Eye (tissue), 1 donor: ENCODE measurements at places on chromosomes 6 and 20.

DNA sequence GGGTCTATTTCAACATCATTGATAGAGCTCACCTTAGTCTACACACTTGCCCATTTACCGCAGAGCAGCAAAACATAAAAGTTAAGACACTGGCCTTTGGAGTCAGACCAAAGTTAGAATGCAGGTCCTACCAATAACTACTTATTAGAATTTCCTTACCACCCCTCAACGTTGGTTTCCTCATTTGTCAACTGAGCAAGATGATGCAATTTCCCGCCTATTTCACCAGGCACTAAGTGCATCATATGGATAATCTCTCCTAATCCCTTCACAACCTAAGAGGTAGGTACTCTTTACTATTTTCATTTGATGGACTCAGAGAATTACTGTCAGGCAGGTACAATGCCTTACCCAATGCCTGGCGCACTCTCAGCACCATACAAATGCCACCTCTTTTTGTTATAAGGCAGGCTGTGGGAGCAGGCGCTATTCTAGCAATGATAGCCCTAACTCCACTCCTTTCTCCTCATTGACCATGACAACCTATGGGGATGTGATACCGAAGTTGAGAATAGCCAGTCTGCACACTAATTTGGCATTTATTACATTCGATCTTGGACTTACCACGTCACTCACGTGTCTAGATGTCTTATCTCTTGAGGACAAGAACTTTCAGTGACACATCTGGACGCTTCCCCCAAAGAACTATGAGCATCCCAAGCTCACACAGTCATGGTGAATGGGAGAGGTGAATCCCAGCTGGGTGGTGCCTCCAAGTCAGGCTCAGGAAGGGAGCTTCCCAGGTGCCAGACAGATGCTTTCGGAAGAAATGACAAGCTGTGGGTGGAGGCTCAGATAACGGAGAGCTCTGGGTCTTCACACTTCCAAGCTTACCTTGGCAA is 128.1 kb upstream of the STMND1 start:
- no peak for DNase-seq

GRCh38 chr6:71645299-71645698 is 241.1 kb upstream of the RIMS1 start:
- no peak for DNase-seq

DNA sequence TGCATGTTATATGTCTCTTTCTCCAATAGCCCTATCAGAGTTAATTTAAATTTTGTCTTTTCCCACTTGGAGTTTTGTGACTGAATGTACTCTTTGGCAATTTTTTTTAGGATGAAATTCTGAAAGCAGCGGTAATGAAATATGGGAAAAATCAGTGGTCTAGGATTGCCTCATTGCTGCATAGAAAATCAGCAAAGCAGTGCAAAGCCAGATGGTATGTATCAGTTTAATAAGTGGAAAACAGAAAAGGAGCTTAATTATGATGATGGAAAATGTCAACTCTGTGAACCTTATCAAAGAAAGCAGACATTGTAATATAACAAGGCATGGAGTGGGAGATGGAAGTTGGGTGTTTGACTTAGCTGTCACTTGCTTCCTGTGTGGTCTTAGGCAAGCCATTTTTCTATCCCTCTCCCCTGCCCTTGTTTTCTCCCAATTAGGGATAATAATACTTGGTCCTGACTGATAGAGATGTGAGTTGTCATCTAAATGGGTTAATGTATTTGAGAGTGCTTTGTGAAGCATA is 2.7 kb downstream of the CDC5L start:
- peak; percentile 87 for DNase-seq

GRCh38 chr6:40778918-40779317 is 191.8 kb upstream of the LRFN2 start:
- no peak for DNase-seq

- DNase-seq: no peak
Measured at GRCh38 chr20:51379601-51380341, 162.7 kb downstream of the NFATC2 start.

- DNase-seq: no peak
Measured at GRCh38 chr6:119952696-119953095, 603.1 kb upstream of the MAN1A1 start.

GRCh38 chr6:16583144-16583762 is 178.0 kb downstream of the ATXN1 start:
- DNase-seq: no peak

DNA sequence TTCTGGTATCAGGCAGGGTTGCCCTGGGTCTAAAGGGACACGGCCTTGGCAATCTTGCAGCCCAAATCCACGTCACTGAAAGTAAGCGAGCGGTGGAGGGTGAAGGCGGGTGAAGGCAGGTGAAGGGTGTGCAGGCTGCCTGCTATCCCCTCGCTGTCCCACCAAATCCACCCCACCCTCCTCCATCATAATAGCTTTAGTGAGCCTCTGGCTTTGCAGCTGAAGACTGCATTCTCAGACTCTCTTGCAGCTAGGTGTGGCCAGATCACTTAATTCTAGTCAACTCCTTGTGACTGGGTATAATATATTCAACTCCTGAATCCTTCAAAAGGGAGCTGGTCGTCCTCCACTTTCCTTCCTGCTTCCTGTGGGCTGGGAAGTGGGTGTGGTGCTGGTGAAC is 126.7 kb upstream of the TRAF3IP2 start:
- no peak for DNase-seq

DNA sequence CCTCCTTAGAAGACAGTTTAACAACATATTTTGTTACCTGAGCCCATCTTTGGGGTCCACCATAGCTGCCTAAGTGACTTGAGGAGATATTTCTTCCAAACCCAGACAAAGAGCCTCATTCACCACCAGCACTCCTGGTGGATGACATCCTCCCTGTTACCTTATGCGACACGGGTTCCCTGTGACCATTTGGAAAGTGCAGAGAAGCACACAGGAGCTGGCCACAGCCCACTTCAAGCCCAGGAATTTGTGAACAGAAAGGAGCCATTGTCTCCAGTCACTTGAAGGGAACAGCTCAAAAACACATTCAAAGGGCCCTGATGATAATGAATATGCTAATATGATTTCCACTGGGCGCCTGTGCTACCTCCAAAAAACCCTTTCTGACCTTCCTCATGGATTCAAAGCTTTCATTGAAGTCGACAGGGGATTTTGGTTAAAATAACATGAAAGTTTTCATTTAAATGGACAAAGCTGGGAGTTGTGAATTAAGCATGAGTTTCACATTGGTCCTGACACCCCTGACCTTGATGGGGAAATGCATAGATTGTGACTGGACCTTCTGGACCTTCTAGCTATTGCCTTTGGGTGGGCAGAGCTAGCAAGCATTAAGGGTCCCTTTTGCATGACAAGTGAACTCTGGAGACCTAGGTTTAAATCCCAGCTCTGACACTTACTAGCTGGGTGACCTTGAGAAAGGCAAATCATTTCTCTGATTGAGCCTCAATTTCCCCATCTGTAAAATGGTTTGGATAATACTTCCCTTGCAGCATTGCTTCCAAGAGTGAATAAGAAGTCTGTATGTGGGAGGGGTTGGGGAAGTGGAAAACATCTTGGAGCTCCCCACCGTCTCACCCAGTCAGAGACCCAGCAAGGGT is 83.3 kb upstream of the SIRPA start:
- DNase-seq: no peak

GRCh38 chr6:99013145-99013544 is 65.4 kb upstream of the FBXL4 start:
- DNase-seq: no peak

GRCh38 chr20:50415021-50415515 is 95.1 kb upstream of the PTPN1 start:
- DNase-seq: no peak

DNA sequence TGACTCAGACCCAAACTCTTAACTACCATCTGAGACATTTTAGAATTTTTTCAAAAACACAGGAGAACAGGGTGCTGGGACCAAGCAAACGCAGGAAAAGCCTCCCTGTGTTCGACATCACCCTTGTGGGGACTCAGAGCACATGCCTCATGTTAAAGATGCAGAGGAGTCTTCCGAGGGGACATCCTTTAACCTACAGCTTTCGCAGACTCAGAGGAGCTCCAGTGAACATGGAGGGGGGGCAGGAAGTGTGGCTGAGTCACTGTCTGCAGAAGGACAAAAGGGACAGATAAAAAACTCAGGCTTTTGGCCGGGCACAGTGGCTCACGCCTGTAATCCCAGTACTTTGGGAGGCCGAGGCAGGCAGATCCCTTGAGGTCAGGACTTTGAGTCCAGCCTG is 15.1 kb downstream of the BMP7 start:
- DNase-seq: no peak

DNA sequence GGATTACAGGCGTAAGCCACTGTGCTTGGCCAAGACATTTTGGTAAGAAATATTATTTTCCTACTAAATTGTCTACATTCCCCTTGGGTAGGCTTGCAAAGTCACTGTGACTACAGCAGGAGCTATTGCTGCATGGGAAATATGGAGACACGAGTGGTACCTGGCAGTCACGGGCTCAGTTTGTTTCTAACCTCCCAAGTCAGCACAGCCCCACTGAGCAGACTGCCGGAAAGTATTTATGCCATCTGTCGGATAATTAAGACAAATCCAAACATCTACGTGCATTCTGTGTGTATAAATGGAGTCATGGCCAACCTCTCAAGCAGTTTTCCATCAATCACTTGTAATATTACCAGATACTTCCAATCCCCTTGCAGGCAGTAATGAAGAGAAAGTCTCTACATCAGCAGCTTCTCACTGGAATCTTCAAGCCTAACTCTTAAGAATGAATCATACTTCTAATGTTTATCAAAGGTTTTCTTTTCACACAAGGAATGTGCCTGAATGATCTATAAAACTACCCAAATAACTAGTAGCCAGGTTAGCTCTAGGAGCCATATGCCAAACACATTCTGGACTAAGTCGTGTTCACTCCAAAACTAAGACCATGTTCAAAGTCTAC is 20.1 kb downstream of the PSMB1 start:
- no peak for DNase-seq

- DNase-seq: peak; percentile 23
Measured at GRCh38 chr20:20549704-20550103, 162.7 kb downstream of the RALGAPA2 start.

DNA sequence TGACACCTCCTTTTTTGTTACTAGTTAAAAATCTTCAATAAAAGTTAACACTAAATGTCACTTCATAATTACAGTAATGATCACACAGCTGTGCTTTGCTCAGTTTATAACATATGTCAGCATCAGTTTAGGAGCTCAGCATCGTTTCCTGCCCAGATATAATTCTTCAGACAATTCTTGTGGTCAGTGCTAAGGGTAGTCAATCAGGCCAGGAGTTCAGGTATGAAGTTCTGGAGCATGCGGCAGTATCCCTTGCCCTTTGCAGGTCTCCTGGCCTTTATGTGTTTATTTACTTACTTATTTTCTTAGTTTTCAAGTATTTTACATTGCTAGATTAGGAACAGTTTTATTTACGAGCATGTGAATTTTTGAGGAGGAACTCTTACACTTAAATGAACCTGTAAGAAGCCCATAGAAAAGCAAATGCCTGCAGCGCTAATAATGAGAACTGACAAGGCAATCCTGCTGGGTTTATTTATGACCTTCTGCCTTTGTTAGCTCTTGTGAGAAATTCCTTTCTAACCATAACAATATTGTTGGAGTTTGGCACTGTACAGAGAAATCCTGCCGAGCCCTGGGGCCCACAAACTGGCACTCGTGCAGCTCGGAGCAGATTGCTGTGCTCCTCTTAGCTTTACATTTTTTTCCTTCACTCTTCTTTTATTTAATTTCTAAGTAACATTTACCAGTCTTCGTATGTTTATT is 252.8 kb downstream of the TMEM242 start:
- DNase-seq: peak; percentile 93

- DNase-seq: no peak
Measured at GRCh38 chr20:33284284-33284683, 1.3 kb downstream of the BPIFB1 start.

DNA sequence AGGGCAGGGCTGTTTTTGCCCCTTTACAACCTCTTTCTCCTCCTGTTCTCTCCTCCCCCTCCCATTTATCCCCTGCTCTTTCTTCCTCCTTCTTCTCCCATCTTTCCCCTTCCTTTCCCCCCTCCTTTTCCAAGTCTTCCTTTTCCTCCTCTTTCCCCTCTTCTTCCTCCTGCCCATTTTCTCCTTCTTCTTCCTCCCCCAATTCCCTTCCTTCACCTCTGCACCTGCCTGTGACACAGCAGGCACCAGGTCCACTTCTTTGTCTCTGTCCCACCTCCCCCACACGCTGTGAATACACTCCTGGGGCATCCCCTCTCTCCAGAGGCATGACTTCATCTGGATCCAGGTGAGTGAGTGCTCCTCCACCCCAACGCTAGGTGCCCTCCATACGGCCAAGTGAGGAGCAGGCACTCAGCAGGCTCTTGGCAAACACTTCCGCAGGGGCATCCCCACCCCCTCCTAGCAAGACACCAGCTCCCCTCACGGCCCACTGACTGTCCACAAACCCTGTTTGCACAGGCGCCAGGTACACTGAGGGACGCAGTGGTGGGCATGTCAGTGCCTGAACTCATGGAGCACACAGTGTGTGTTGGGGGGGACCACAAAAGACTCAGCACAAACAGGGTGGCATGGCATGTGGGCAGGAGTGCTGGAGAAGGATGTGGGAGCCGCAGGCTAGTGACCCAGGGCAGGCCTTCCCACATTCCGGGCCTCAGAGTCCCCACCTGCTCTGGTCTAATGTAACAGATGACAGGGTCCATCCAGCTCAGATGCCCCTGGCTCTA is 10.7 kb upstream of the TLDC2 start:
- no peak for DNase-seq

- DNase-seq: peak; percentile 57
Measured at GRCh38 chr6:13760307-13761304, 49.0 kb upstream of the RANBP9 start.

DNA sequence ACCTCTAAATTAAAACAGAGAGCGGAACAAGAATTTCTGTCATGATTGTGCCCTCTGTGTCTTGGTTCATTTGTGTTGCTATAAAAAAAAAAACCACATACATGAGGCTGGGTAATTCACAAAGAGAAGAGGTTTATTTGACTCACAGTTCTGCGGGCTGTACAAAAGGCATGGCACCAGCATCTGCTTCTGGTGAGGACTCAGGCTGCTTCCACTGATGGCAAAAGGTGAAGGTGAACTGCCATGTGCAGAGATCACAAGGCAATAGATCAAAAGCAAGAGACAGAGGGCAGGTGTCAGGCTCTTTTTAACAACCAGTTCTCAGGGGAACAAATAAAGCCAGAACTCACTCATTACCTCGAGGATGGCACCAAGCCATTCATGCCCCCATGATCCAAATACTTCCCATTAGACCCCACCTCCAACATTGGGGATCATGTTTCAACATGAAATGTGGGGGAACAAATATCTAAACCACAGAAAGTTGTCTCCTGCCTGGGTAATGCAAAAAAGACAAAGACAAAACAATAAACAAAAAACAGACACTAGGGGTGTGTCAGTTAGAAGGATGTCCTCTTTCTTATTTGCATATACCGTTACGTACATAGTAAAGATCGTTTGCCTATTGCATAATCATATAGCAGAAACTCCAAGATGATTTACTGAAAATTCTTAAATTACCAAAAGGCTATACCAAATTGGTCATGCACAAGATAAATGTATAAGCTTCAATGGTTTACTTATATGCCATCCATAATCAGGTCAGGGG is 17.0 kb downstream of the SERPINB9 start:
- DNase-seq: no peak

GRCh38 chr20:43682446-43682845 is 15.5 kb downstream of the MYBL2 start:
- no peak for DNase-seq
